ENCODE measurements at places on chromosomes 2 and 18.
A peak's percentile ranks its signal among the peaks of the same experiment; 100 is the strongest.

DNA sequence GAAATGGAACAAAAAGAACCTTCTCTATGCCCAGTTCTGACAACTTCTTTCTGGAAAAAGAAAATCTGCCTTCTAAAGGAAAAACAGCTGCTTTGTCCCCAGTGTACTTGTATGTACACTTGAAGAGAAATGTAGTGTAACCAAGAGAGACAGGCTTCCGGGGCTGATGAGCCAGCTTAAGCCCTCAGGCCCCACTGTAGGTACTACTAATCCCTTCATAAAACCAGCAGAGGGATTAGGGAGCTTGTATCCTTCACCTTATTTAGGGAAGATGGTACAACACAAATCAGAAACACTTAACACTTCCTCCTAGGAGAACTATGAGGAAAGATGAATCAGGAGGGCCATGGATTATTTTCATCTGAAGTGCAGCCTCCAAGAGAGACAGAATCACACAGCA lies 18.8 kb upstream of the SUCLG1 start:
- no peak for ATAC-seq

DNA sequence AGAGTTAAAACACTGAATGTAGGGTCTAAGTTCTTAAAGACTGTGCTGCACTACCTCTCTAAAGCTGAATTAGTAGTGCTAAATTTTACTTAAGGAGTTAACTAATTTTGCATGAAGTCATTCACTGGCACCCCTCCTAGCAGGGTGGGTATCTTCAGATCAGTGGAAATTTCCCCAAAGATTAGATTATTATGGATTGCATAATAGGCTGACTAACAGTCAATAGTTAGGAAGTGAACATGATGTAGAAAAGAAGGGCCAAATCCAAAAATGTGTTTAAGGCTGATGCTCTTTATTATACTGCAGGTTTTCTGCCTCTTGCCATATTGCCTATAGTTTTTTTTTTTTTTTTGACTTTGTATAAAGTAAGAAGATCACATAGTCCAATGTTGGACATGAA lies 5.2 kb downstream of the ZNF638 start:
- no peak for ATAC-seq

DNA sequence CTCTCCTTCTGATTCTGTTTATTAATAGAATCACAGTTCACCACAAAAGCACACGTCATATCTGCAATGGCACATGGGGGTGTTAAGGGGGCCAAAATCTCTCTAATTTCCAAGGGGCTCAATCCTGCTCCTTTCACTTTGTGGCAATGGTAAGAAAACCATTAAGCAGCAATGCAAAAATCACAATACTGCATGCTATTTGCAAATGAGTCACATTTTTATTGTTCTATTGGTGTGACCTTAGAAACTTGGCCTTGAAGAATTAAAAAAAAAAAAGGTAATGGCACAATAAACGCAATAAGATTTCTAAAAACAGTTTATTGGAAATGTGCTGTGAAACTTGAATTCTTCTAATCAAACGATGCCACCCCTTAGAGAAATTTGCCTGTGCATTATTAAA lies 251.5 kb downstream of the ZNF521 start:
- no peak for ATAC-seq

DNA sequence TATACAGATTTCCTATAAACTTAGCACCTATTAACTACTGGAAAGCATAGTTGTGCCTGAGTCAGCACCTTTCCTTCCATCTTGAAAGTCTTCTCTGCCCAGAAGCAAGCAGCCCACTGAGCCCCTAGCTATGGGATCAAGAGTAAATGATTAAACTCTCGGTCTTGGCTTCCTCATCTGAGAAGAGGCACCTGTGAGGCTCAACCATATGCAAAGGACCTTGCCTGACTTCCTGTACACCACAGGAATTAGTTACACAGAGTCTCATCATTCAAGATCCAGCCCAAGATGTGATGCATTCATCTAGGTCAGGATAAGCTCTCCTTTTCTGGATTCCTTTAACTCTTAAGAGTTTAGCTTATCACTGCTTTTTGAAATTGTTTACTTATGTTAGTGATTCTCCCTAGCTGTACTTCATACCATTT lies 96.0 kb downstream of the CDH2 start:
- ATAC-seq, result no peak

- ATAC-seq, result no peak
Observed at GRCh38 chr2:31238906-31239592, 5.1 kb downstream of the EHD3 start.

GRCh38 chr2:174970092-174970491 lies 35.1 kb downstream of the CHN1 start:
- peak; percentile 60 for ATAC-seq

DNA sequence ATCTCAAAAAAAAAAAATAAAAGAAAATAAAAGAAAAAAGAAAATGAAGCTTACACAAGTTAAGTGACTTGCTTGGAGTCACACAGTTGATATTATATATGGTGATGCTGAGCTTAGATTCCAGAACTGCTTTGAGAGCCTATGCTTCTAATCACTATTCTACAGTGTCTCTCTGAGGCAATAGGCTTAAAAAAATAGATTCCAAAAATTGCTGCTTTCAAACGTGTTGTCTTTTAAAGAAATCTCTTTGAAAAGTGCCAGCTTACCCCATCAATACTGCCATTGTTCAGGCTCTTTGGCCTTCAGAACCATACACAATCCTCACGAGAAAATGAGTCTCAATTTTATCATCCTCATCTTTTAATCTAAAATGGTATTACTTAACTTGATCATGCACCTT lies 102.6 kb downstream of the CDK15 start:
- no peak for ATAC-seq

GRCh38 chr2:33264766-33265165 lies 211.7 kb upstream of the RASGRP3 start:
- ATAC-seq, result no peak

DNA sequence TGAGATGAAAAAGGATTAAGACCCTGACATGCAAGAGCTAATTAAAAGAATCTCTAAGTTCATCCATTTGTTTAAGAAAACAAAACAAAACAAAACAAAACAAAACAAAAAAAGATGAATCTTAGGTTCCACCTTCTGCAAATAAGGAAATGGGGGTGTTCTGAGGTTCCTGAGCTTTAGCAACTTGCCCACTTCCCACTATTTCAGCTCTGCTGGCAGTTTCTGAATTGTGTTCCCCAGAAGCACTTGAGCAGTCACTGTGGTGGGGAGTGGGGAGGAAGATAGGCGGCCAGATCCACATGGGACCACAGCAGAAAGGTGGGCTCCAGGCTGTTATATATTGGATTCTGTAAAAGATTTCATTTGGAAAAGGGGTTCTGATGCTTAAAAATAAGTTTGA lies 20.3 kb downstream of the INO80C start:
- no peak for ATAC-seq

DNA sequence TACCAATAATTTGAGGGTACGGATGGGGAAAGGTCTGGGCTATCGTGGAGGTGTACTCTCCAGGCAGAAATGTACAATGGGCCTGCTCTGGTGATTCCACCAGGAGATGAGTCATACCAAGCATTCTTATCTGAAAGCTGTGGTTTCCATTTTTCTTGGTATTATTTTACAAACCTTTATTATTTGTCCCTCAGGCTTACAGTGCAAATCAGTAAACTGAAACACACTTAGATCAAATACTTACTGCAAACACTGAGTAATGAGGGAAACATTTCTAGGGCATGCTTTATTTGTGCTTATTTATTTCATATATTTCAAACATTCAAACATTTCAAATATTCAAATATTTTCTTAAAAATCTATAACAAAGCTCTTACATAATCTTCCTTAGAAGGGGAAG lies 319.8 kb downstream of the RND3 start:
- no peak for ATAC-seq

DNA sequence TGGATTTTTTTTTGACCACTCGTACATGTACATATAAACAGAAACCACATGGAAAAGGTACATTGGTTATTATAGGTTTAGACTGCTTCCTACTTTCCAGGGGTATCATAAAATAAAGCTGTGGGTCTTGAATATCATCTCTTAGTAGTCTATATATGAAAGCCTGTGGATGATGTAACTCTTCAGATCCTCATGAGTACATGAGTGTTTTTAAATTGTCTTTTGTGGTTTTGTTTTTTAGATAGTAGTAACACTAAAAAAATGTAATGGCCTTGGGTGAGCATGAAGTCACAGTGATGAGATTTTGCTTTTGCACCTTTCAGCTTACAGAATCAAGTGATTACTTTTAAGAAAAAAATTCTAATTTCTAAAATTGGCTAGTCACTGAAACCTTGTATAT lies 80.2 kb downstream of the RAB3GAP1 start:
- ATAC-seq, result no peak

GRCh38 chr2:20093263-20094141 lies 42.1 kb upstream of the LAPTM4A start:
- ATAC-seq, result no peak

DNA sequence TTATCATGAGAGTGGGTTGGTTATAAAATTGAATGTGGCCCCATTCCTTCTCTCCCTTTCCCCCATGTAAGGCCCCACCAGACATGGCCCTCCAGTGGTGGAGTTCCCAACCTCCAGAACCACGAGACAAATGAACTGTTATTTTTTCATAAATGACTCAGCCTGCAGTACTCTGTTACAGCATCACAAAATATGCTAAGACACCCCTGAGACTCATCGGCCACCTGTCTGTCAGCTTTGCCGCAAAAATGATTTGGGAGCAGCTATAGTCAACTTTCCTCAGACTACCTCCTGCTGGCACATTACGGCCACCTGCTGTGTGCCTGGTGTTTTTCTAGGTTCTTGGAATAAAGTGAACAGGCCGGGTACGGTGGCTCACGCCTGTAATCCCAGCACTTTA lies 21.4 kb upstream of the C1QL2 start:
- no peak for ATAC-seq

GRCh38 chr18:39693359-39693758 lies 2127.8 kb upstream of the CELF4 start:
- no peak for ATAC-seq

- ATAC-seq, result no peak
Observed at GRCh38 chr2:147430408-147430807, 414.4 kb upstream of the ACVR2A start.

DNA sequence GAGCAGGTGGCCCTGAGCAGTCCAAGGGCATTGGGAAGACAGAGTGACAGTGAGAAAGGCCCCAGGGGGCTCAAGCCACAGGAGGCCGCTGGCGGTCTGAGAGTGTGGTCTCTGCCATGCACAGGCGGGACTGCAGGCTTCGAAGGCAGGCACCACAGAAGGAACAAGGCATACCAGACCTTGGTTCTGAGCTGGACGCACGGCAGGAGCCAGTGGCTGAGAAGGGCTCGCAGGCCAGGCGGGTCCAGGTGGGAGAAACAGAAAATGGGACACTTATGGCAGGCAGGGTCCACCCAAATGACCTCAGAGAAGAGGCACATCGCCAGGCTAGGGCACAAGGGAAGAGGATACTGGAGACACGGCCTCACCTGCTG lies 14.9 kb downstream of the HJURP start:
- ATAC-seq, result no peak

DNA sequence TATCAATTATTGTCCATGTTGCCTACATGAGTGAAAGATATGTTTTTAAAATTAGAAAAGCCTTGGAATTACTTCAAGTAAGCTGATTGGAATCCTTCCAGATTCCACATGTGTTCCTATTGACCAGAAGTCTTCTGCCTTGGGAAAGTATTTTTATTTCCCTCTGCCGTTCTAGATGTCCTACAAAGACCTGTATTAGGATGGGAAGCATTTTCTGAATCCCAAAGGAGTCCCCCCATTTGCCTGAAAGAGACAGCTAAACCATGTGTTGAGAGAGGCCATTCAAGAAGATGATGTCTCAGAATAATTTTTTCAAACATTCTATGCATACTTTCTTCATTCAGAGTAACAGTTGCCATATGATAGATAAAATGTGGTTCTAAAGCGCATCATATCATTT lies 19.0 kb upstream of the MYO1B start:
- ATAC-seq, result no peak

- peak; percentile 54 for ATAC-seq
Observed at GRCh38 chr2:179106676-179107428, 56.9 kb upstream of the CCDC141 start.

GRCh38 chr2:158099716-158100115 lies 2.0 kb upstream of the UPP2 start:
- no peak for ATAC-seq

GRCh38 chr2:16067866-16068551 lies 127.7 kb downstream of the MYCN start:
- ATAC-seq, result no peak

- ATAC-seq, result no peak
Observed at GRCh38 chr2:85439025-85439472, 20.5 kb downstream of the SH2D6 start.

- no peak for ATAC-seq
Observed at GRCh38 chr2:239154971-239155805, 245.6 kb downstream of the HDAC4 start.

DNA sequence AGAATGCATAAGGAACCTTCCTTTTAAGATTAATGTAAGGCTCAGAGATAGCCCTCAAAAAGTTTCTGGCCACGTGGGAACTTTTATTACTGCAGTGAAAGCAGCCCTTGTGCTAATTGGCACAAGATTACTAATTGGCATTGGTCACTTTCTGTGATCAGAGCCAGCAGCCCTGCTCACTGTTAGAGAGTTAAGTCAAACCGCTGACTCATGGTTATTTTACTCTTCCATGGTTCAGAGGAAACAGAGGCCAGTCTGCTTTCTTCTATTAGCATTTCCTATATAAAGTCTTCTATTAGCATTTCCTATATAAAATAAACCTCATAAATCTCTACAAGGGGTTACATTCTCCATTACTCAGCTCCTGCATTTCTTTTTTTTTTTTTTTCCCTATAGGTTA lies 1.5 kb upstream of the SLC35G4 start:
- no peak for ATAC-seq

- ATAC-seq, result peak; percentile 33
Observed at GRCh38 chr18:2979871-2980790, 32.8 kb downstream of the LPIN2 start.

DNA sequence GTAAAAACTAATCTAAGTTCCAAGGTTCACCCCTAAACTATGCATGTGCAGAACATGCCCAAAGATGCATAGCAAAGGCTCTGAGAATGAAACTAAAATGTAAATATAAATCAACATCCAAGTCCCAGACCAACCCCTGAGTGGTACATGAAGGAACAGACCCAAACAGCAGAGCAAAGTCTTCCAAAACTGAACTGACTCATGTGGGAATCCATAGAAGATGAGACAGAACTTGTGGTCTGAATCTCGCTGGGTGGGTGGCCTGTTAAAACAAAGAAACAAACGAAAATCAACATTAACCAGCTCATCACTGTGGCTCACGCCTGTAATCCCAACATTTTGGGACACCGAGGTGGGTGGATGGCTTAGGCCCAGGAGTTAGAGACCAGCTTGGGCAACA lies 29.5 kb upstream of the ATRAID start:
- no peak for ATAC-seq
